ENCODE measurements at places on chromosomes 3 and 15. TPM values are rescaled to one million over a fixed set of nuclear protein-coding genes. Genes with fewer than 3 reads are reported as not detected.

GRCh38 chr3:103167850-103168249 lies 733.0 kb downstream of the ZPLD1 start:
- no peak for DNase-seq

DNA sequence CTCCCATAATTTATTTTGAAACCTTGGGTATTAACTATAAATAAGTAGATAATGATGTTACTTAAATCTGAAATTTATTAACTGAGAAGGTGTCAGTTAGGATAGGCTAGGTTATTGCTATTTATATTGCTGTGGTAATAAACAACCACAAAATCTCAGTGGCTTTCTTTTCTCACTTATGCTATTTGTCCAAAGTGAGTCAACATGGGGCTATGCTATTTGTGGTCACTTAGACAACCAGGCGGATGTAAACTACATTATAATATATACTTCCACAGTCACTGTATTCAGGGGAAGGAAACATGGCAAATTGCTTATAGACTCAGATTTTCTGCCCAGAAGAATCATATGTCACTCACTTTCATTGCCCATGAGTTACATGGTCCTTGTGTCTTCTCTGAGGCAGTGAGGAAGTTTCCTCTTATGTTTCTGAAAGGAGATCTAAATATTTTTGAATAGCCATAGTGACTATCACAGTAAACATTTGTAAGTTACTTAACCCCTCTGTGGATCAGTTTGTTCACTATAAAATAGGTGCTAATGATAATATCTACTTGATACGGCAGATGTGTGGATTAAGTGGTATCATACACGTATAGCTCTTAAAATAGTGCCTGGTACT lies 19.8 kb downstream of the HMG20A start:
- DNase-seq = no peak

GRCh38 chr15:89024418-89024817 lies 63.8 kb upstream of the ABHD2 start:
- no peak for DNase-seq

Gene LTK
- not detected for total RNA-seq

Gene LMAN1L
- total RNA-seq = not detected

Gene ZBED2
- total RNA-seq = not detected

Gene CD200
- total RNA-seq = 8.2 TPM

Gene DYNC1LI1
- total RNA-seq = 61.4 TPM

Gene KNL1
- 0.69 TPM for total RNA-seq
